Activated CD4-positive, alpha-beta T cell treated with anti-CD3 and anti-CD28 coated beads for 1 hour (primary cell): ENCODE measurements at places on chromosomes 2 and 18.

GRCh38 chr2:20484810-20485611 is 38.1 kb downstream of the RHOB start:
- no peak for DNase-seq

GRCh38 chr2:214807653-214808052 is 1.8 kb downstream of the BARD1 start:
- no peak for DNase-seq

DNA sequence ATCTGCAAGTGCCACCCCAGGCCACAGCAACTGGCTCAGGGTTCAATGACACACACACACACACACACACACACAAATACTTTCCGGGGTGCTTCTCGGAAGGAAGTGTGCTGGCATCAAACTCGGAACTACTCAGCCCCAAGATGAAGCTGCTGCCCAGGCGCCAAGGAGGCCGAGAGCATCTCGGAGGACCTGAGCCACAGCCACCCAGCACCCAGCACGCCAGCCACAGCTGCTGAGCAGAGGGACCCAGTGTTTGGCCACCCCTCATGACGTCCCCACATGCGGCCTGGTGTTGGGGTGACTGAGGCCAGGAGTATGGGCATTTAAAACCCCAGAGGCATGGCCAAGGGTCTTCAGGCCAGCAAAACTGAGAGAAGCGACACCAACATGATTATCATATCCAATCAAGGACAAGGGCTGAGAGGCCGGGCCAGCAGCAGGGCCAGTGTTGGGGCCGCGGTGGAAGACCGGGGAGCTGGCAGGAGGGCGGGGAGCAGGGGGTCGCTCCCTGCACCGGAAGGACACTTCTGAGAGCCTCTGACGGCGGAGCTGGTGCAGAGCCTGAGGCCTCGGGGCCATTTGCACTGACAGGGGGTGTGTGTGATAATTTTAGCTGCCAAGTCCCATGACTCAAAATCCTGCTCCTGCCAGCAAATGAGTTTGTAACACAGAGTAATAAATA is 61.8 kb downstream of the BIN1 start:
- no peak for DNase-seq

- no peak for DNase-seq
These were observed 84.3 kb upstream of the MAP4K4 start for GRCh38 chr2:101613056-101613704.

DNA sequence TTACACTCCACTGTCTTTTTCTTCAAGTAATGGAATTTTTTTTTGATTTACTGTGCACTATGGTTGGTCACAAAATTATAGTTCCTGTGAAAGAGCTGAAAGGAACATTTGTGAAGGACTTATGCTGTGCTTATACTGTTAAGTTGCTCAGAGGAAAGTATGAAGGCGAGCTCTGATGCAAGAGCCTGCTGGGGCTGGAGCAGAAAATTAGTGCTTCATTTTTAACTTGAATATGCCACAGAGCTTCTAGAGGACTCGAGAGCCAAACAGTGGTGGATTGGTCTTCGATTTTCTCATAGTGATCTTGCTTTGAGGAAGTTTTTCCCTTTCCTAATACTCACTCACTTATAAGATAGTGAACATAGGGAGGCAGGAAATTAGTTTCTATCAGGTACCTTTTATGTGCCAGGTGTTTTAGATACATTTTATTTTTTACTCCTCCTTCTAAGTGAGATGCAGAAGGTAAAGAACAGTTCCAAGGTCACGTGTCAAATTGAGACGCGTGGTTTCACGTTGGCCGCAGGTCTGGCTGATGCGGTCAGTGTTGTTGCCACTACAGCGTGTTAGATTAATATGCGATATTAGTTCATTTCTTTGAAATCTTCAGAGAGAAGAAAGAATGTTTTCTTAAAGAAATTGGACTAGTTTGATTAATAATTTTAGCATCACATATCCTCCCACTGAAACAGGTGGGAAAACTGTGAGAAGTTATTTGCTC is 20.2 kb downstream of the GATA6 start:
- DNase-seq = no peak

GRCh38 chr2:239279508-239280295 is 121.1 kb downstream of the HDAC4 start:
- no peak for DNase-seq

- no peak for DNase-seq
These were observed 39.3 kb upstream of the C1GALT1C1L start for GRCh38 chr2:43715300-43716098.

- no peak for DNase-seq
These were observed 909 bp downstream of the TMEM87B start for GRCh38 chr2:112055730-112056625.

DNA sequence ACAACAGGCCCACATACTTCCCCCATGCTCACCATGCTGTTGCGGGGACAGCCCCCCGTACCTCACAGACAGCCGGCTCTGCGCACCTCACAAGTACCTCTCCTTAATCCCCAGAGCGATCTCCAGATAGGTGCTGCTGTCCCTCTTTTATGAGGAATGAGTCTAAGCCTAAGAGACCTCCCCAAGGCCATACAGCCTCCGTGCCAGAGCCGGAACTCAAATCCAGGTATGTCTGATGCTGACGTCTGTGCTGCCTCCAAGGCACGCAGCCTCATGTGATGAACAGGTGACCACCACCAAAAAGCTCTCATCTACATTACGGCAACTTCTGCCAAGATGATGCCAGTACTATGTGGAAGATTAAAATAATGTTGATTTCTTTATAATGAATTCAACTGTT is 85.2 kb downstream of the EIPR1 start:
- no peak for DNase-seq

DNA sequence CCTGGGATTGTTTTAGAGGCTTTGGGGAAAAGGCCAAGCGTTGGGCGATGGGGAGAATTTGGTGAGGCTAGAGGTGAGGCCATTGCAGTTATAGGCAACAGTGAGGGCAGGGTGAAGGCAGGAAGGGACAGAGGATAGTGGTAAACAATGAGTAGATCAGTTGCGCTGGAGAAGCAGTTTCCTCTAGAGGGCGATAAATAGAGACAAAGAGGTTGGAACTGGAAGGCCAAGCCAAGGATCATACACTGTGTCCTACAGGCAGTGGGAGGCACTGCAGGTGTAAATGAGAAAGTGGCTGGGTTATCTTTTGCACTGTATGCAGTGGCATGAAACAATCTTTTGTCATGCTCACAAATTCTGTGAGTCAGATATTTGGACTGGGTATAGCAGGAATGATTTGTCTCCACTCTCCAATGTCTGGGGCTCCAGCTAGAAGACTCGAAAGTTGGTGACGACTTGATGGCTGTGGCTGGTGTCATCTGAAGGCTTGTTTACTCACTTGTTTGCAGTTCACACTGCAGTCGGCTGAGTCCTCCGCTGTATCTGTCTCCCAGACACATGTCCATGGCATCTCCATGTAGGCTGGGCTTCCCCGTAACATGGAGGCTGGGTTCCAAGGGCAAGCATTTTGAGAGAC is 82.1 kb downstream of the TNP1 start:
- DNase-seq = no peak

DNA sequence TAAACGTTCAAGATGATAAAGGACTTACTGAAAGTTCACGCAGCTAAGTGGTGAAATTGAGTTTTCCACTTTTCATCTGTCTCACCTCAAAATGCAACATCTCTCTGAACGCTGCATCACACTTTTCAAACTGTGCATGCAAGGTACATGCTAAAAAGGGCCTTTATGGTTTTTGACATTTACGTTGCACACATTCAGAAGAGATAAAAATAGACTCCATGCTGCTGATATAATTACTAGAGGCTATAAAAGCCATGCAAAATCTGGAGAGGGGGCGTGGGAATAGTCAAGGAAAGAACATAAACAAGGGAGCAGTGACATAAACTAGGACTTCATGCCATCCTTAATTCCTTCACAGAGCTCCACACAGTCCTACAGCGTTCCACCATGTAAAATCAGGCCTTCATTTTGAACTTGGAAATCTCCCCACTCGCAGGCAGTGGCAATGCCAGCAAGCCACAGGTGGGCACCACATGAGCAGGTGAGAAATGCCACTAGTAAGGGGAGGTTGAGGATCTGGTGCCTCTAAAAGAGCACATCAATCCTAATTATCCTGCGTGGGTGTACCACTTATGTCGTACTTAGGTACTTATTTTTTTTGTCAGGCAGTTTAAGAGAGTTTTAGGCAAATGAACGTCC is 71.4 kb downstream of the ZEB2 start:
- DNase-seq = no peak

DNA sequence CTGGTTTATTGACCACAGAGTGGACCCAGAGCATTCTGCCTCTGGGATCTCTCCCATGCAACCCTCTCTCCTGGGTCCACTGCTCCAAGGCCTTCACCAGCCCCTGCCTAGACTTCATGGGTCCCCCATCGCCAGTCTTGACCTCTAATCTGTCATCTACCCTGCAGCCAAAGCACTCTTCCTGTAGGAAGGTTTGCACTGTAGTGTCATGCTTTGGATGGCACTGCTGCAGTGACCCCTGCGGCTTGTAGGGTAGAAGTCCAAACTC is 41.7 kb downstream of the MYO7B start:
- no peak for DNase-seq
